CD4-positive, alpha-beta T cell (primary cell): ENCODE measurements at places on chromosomes 11 and 22.
A peak's percentile ranks its signal among the peaks of the same experiment; 100 is the strongest.

- DNase-seq, result no peak
These were observed 61.0 kb downstream of the LARGE2 start for GRCh38 chr11:45983471-45983845.

- peak; percentile 84 for DNase-seq
These were observed 64.3 kb downstream of the ETS1 start for GRCh38 chr11:128522943-128523518.

DNA sequence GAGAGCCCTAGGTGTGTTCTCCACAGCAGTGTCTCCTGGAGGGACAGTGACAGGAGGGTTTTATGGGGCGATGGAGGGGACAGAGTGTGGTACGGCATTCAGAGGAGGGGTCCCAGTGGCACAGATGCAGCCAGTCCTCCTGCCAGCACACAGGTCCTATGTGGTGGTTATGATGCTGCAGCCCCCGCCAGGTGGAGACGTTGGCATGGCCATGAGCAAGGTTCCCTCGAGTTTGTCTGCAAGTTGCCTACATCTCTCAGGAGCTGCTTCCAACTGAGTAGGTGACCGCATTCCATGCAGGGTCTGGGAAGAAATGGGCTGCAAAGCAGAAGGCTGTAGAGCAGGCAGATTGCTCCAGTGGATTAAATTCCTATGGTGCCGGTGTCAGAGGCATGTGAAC is 646.0 kb downstream of the TBC1D22A start:
- DNase-seq, result no peak

- no peak for DNase-seq
These were observed 19.0 kb upstream of the THRSP start for GRCh38 chr11:78044706-78045105.

GRCh38 chr22:24982301-24983056 is 30.0 kb downstream of the KIAA1671 start:
- no peak for DNase-seq

- no peak for DNase-seq
These were observed 14.2 kb downstream of the PPME1 start for GRCh38 chr11:74185285-74185684.

DNA sequence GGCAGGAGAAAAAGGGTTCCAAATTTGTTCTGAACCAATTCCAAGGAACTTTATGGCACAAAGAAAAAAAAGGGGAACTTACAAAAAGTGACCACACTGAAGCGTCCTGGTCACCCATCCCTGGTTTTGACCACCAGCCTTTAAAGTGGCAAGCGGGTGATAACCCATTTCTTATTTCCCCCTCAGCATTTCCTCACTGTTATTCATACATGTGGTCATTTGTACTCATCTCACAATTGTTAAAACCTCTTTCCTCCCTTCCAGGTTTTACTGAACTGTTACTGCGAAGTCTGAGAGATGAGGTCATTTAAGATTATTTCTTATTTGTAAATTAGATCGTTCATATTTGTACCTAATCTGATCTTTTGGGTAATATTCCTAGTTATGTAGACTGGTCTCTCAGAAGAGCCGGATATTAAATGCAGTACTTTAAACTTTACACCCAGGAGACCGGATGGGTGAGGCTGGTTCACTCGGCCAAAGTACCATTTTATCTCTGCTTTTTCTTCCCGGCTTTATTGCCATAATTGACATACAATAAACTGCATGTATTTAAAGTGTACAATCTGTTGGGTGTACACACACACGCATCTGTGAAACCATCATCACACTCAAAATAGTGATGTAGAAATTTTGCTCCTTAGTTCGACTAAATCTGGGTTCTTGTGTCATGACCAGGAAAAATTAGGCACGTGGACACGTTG is 47.0 kb downstream of the CDPF1 start:
- no peak for DNase-seq

- DNase-seq, result no peak
These were observed 415.3 kb upstream of the CADM1 start for GRCh38 chr11:115919341-115920091.

GRCh38 chr11:110757962-110758755 is 45.9 kb upstream of the ARHGAP20 start:
- DNase-seq, result no peak

- no peak for DNase-seq
These were observed 39.5 kb downstream of the CHRDL2 start for GRCh38 chr11:74691755-74692154.

GRCh38 chr11:115334932-115335788 is 169.1 kb downstream of the CADM1 start:
- DNase-seq, result no peak

- DNase-seq, result no peak
These were observed 41.9 kb downstream of the MYO18B start for GRCh38 chr22:25783856-25784255.

DNA sequence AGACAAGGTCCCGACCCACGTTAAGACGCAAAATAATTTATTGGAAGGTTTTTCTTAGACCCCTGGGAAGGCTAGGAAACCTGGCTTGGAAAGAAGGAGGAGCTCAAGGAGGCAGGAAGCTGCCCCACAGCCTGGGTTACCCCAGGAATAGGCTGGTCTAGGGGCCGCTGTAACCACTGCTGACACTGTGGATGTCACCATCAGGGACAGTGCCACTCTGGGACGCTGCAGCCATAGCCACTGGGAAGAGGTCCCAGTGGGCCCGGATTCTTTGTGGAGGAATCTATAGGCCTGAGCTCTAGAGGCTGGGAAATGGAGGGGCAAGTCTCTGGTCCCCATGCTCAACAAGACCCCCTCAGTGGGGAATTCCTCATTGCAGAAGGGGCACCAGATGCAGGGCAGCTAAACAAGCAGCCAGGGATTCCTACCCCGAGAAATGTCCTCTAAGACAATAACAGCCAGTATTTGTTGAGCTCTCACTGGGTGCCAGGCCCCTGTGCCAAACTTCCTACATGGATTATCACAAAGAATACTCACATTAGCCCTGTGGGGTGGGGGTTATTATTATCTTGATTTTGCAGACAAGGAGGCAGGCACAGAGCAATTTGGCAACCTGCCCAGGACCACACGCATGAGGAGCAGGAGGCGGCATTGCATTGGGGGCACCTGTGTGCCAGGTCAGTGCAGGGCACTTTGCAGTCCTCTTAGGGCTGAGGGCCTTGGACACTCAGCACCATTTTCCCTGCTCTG is 19.5 kb upstream of the CHKA start:
- no peak for DNase-seq

DNA sequence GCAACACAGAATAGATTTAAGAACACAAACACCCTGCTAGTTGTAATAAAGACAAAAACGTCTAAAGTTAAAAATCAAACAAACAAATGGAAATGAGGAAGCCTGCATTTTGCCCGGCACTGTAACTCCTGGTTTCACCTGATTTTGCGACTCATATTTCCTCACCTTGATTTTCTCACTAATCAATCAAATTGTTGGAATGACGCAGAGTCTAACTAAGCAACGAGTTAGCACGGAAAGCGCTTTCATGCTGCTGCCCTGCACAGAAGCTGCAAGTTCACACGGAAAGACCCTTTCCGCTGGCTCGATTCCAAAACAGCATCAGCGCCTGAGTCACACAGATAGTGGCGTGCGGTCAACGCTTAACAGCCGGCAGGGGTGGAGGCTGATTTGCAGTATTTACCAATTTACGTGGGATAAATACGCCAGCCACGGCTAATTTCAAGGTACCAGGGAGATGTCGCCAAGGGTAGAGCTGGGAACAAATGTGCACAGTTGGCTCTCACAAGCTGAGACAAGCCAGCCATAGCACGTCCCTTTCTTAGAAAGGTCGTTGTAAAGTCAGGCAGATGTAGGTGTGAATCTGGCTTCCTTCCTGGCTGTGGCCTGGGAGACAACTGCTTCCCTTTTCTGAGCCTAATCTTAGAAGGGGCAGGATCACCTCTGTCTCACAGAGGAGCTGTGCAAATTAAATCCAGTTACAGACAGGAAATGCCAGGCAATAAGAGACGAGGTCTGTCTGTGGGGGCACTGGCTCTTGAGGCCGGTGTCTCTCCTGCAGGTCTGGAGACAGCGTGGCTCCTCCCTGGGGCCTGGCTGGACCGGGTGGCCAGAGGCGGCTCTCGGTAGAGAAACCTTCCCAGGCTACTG is 76.9 kb upstream of the TTLL12 start:
- peak; percentile 77 for DNase-seq

DNA sequence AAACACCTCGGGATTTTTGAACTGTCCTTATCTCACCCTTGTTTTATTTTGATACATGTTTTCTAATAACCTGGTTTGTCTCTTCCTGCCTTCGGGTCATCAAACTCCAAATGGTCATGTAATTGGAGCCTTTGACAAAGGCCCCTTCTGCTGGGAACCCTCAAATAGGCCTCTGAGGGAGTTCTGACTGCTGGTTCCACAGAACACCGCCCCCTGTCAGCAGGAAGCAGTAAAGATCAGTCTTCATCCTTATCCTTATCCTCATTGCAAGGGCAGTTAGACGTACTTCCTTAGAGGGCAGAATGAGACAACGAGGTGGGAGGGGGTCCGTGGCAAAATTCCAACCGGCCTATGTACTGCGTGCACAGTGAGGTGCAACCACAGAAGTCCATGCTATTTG is 12.1 kb downstream of the TRIM51 start:
- DNase-seq, result no peak

DNA sequence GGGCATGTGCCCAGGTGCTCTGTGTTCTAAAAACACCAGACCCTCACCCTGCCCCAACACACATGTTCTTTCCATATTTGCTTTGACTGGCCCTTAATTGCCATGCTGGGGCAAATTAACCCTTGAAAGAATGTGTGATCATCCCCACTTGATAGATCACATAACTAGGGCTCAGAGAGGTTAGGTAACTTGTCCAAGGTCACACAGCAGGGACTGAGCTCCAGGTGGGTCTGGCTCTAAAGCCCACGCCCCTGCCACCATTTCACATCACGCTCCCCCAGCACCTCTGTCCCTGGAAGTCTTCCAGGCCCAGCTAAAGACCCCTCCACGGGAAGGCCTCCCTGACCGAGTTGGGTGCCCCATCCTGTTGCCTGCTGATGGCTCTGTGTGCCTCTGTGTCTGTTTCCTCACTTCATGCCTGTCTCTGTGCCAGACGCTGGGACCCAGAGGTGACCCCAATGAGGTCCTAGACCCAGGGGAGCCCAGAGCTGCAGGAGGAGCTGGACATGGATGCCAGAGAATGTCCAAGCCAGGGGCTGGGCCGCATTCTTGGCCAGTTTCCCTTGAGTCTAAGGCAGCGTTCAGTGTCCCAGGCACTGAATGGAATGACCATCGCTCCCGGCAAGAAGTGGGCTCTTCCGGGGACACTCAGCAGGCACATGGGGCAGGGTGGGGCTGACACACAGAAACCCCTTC is 79.7 kb downstream of the MYO7A start:
- no peak for DNase-seq

DNA sequence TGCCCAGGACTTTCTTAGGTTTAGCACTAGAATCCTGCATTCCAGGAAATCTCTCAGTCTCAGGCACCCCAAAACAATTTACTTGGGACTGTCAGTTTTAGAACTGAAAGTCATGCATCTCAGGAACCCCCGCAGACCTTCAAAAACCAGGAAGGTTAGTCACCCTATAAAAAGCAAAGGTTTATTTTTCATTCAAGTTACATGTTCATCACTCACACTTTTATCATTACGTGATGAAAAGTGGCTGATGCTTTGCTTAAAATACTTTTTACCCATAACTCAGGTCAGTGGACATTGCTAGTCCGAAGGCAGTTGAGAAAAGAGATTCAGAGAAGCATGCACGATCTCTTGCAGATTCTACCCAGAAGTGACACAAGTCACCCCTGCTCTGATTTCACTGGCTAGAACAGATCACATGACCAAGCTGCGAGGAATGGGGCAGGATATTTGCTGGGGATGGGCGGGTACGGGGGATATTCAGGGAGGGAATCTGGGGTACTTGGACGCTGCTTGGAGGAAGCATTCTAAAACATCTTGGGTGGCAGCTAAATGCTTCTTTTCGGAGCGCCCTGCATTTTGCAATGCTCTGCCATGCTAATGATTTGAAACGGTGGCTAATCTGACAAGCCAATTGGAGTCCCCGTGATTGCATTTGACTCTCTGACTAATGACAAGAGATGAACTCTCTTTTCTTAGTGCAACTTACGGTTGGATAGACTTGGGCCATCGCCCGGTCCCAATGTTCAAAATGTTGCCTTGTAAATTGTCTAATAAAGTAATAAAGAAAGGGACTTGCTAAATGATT is 110.2 kb downstream of the MIAT start:
- no peak for DNase-seq

DNA sequence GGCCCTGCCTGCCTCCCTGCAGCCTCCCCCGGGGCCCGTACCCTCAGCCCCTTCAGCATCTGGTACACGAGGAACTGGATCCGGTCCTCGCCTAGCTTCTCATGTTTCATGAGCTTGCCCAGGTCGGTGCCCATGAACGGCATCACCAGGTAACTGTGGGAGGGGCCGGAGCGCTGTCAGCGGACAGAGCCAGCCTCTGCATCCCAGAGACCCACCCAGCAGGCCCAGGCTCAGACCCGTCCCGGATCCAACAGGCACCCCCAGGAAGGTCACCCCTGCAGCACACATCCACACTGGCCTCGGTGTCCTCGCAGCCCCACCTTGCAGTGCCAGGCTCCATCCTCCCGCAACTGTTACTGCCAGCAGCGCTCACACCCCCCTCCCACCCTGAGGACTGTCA is 4.4 kb downstream of the MAPK12 start:
- DNase-seq, result no peak

GRCh38 chr11:93192163-93192562 is 5.6 kb downstream of the SLC36A4 start:
- DNase-seq, result no peak

GRCh38 chr11:95451682-95452081 is 220.7 kb upstream of the SESN3 start:
- no peak for DNase-seq

DNA sequence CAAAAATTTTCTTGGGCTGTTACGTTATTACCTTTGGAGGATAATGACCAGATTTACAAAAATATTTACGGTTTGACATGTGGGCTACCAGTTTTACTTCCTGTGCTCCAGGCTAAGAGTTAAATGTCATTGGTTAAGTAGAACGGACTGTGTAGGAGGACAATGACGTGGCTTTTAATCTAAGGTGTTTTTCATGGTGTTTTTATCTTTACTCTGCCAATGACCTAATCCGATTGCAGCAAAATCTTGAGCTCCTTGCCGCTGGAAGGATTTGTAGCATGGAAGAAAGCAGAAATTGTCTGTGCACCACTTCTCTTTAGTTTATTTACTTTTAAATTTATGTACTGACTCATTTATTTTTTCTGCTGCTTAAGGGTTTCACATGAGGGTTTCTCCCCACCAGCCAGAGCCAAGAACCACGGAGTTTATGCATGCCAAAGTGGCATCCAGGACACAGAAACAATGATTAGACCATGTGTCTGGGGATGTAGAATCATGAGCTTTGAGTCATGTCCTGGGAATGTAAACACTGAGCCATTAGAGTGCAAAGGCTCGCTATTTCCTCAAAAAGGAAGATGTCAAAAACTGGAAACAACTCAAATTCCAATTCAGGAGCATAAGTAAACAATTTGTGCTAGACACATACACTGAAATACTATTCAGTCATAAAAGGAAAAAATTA is 1.9 kb upstream of the CARD16 start:
- DNase-seq, result no peak

DNA sequence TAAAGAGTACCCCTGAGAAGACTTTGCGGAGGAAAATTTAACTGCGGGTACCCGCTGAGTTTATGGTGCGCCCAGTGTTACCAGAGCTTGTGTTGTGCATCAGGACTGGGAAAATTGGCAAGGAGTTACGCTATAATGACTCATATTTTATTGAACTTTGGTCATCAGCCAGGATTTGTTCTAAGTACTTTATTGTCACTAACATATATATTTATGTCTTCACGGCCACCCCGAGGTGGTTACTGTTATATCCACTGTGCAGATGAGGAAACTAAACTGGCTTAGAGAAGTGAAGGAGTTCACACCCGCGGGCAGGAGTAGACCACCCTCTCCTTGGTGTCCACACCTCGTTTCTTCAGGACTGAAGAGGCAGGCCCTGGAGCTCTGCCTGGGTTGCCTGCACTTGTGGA is 667 bp downstream of the ACCS start:
- DNase-seq, result no peak
